Naive thymus-derived CD4-positive, alpha-beta T cell (primary cell): ENCODE measurements at places on chromosomes 4 and X. TPM values are rescaled to one million over a fixed set of nuclear protein-coding genes. Genes with fewer than 3 reads are reported as not detected.

DNA sequence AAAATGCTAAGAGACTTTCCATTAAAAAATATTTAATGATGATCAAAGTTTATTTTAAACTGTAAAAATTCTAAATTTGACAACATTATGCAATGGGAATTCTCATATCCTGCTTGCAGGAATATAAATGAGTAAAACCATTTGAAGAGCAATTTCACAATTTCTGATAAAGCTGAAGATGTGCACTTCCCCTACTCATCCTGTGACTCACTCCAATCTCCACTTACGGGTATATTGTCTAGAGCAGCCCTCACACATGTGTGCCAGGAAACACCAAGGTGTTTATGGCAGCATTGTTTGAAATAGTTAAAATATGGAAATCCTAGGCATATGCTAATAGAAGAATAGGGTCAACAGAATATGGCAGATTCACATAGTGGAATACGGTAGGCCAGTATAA is 158.4 kb downstream of the PDHA2 start:
- no peak for DNase-seq

DNA sequence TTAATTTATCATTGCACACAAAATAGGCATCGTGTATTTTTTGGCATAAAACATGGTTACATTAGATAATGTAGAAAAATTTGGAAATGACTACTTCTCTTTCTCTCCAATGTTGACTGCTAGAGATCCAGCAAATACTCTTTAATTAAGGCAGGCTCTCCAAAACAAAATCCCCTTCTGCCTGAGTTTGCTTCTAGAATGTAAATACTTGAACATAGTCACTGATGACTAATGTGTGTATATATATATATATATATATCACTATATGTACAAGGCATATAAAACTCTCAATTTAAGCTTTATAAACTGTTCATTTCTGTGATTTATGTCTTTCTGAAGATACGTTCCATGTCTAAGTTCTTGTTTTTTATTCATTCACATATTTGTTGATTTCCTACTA is 67.2 kb upstream of the CAMK2D start:
- DNase-seq, result no peak

- DNase-seq, result no peak
Observed at GRCh38 chrX:106581856-106582255, 29.9 kb upstream of the RADX start.

- DNase-seq, result peak; percentile 40
Observed at GRCh38 chrX:154399527-154400368, 1.6 kb downstream of the RPL10 start.

DNA sequence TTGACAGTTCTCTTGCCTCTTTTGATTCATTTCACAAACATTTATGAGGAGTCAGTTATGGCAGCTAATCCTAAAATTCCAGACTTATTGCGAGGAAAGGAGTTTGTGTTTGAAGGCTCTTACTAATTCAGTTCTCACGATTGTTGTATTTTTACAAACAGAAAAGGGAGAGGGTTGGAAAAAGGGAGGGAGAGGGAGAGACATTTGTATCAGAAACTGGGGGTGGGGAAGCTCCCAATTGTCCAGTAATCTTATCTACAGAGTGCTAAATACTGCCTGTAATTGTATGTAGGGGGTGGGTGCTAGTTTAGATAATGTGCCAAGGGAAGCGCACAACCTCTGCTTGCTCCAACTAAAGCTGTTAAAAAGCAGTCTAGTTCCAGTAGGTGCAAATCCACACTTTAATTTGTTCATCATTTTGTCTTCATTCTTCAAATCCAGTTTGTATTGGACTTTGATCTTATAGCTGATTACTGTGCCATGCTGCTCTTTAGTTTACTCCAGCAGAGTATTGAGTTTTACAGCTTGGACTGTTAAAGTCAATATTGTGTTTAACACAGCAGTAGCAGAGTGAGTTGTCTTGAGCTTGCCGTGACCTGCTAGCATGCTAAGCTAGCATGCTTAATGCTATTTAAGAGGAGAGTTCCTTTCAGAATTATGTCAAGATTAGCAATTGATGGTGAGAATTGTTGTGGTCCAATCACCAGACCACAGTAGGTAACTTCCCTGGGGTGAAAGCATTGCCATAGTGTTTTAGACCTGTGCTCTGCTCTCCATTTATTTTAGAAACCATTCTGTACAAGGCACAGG is 13.9 kb downstream of the FNIP2 start:
- no peak for DNase-seq

DNA sequence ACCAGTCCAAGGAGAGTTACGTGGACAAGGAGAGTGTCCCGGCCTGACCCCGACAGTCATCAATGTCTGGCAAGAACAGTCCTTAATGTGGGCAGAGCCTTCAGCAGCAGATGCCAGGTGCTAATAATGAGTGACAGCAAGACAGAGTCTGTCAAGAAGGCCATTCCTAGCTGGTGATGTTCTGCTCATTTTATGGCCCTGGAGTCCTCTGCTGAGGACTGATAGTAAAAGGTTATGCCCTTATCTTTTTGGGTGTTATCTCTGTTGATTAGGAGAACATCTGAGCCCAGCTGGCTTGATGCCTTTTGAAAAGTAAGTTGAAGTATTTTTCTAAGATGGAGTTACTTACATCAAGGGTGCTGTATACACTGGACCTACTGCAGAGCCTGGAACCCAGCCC is 67.3 kb downstream of the SLC34A2 start:
- no peak for DNase-seq

GRCh38 chr4:73597594-73597993 is 22.6 kb downstream of the RASSF6 start:
- no peak for DNase-seq

DNA sequence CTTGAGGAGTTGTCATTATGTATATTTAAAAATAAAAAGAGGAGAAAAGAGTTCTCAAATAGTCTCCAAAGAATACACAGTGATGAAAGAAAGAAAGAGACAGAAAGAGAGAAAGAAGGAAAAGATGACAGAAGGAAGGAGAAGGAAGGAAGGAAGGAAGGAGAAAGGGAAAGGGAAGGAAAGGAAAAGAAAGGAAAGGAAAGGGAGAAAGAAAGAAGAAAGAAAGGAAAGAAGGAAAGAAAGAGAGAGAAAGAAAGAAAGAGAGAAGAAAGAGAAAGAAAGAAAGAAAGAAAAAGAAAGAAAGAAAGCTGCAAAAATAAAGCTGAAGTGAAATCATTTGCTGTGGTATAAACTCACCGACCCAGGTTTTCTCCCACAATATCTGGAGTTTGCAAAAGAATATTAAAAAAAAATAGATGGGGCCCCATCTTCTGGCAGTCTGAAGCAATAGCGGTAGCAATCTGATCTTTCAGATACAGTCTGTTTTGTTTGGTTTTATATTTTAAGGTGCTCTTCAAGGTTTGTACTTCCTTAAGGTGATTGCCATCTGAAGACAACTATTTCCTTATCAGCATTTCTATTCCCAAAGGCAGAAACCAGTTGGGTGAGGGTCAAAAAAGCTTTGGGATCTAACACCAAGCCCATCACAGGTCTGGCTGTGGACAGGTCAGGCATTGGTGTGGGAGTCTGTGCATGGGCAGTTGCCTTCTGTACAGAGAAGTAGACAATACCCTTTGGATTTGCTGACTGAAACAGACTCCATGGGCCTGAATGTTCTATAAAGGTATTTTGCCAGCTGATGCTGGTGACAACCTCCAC is 160.4 kb downstream of the CPEB2 start:
- no peak for DNase-seq

DNA sequence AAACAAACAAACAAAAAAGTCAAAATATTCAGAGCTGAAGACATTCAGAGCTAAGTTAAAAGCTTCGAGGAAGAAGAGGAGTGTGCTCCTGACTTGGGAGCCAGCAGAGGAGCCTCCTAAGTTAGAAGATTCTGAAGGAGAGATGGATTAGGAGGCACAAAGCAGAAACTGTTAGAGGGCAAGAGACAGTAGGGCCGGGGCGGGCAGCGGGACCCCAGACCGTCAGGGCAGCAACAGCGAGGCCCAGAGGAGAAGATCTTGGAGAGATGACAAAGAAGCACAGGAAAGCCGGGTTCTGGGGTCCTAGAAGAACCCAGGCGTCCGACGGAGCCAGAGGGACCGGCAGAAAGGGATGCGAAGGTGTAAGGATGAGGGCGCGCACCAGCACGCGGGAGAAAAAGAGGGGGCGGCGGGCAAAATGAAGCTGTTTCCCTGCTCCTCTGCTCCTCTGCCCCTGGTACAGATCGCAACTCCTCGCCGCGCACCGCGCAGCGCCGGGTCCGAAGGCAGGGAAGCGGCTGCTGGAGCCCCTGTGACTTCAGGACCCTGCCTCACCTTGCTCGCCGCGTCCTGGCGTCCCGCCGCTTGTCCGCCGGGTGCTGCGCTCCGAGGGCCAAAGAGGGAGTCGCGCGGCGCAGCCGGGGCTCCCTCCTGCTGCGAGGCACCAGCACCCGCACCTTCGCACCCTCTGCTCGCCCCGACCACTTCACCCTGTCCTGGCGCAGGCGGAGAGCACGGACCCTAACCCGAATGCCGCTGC is 477 bp downstream of the KLHL13 start:
- no peak for DNase-seq

Gene EREG
- not detected for total RNA-seq

Gene GUCY1B1
- total RNA-seq, result not detected

Gene SLC25A4
- total RNA-seq, result 0.60 and 0.99 TPM in 2 replicates

Gene TENM3
- not detected for total RNA-seq

Gene ABCG2
- 0.27 TPM for total RNA-seq

Gene ARX
- not detected for total RNA-seq
